ENCODE measurements at places on chromosomes 11 and 22.

DNA sequence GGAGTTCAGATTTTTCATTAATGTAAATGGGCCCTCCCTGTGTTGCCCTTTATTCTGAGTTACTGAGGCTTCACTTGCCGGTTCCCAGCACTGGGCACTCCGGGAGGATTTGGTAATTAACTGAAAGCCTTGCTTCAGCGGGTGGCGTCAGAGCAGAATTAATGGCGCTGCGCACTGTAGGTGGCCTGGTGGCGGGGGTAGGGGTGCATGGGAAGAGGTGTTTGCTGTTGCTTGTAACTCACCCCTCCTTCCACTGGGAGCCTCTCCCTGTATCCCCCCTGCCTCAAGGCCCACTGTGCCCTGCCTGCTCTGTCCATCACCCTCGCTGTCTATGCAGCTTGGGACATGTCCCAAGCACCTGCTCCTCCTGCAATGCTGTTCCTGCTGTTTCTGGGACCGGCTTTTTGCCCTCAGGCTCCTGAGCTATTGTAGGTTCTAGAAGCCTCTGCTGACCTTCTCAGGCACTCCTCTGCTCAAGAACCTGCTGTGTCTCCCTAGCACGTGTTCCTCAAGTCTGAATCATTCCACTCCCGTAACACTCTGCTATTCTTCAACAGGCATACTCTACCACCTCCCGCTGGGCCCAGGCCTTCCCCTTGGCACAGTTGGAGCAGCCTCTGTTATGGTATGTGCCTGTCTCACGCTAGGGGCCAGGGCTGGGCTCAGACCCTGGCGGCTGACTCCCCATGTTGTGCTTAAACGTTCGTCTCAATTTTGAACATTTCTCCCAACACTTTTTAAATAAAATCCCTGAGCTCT lies 24.4 kb downstream of the ARHGAP8 start:
- DNase-seq, result no peak

DNA sequence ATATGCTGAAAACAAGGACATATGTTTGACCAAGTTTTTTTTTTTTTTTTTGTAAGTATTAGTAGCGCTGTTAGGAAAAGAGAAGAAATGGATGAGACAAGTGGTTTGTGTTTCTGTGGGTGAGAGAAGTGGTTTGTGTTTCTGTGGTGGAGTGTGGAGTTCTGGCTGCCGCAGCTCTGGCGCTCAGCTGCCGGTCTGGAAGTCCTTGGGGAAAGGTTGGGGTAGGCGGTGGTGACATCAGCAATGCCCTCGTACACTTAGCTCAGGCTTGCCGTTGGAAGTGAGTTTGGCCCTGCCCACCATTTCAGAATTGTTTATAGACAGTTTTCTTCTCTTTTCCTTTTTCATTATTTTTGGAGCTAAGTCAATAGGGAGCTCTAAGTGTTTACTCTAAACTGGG lies 116.6 kb downstream of the TBC1D22A start:
- no peak for DNase-seq

DNA sequence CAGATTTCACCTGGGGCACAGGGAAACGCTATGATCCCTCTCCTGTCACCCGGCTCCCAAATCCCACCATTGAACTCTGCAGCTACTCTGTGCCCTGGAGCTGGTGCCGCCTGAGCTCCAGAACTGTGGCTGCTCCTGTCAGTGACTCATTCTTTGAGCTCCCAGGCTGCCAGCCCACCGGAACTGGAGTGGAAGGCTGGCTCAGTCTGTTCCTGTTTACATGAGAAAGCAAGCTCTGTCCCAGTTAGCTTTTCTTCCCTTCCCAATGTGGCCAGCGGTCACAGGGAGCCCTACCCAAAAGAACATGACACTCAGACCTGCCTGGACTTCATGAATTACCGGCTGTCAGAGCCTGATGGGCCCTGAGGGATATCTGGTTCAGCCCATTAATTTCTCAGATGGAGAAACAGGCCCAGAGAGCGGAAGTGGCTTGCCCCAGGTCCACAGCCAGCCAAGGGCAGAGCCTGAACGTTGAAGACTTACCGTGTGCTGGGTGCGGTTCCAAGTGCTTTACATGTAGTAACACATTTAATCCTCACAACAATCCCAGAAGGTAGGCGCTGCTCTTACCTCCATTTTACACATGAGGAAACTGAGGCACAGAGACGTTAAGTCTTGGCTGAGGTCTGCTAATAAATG lies 23.8 kb upstream of the IGSF22 start:
- no peak for DNase-seq

DNA sequence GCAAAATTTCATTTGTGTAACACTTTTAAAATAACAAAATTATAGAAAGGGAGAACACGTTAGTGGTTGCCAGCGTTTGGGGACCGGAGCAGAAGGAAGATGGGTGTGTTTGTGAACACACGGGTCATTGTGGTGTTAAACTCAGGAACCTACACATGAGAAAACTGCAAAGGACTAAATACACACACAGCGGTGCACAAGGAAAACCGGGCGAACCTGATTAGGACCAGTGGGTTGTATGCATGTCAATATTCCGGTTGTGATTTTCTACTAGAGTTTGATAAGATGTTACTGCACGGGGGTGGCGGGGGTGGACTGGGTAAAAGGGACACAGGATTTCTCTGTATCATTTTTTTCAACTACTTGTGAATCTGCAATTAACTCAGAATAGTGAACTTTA lies 351.2 kb downstream of the OPCML start:
- DNase-seq, result no peak

GRCh38 chr11:62957147-62957546 lies 27.6 kb downstream of the SLC22A6 start:
- DNase-seq, result no peak

DNA sequence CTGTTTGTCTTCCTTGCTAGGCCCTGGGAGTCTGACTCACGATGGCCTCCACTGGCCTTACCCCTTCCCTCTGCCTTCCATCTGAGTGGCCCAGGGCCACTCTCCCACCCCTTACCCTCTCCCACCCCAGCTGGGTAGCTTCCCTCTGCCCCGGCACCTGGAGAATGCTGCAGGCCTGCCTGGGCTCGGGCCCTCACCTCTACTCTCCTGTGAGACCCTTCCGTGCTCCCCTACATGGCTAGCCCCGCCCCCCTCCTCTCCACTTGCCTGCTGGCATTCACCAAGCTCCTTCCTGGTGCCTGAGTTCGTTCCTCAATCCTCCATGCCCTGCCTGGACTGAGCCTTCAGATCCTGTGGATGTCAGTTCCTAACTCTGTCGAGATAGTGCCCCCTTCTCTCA lies 8.7 kb downstream of the RAB36 start:
- no peak for DNase-seq

- DNase-seq, result no peak
Measured at GRCh38 chr22:32619614-32620426, 145.2 kb downstream of the FBXO7 start.

DNA sequence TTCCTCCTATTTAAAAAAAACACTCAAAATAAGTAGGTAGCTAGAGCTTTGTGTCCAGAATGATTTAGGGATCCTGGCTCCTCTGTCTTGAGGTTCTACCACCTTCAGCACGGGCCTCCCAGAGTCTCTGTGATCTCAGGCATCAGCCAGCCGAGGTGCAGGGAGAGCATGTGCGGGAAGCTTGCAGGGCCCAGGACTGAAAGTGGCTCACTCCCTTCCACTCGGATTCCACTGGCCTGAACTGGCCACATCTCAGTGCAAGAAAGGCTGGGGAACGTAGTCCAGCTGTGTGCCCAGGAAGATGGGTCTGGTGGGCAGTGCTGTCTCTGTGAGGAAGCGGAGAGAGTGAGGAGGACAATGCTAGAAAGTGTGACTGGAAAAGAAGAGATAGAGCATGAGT lies 68.3 kb upstream of the MYOD1 start:
- DNase-seq, result no peak

DNA sequence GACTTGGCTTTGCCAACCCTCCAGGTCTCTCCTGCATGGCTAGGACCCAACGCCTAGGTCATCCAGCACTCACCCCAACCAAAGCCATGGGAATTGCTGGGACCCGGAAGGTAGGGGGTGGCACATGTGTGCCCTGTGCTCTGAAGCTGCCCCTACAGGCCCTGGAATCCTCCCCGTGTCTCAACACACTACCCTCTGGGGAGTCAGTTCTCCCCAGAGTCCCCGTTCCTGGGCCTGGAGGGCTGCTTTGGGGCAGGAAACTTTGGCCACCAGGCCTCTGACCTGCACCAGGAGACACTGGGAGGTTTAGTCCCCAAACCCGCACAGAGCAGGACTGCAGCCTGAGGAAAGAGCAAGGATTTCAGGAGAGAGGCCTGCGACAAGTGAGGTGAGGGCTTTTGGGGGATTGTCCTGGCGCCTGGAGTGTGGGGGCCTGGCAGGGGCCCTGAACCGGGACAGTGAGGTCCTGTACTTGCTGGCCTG lies 495 bp upstream of the IFITM1 start:
- no peak for DNase-seq

DNA sequence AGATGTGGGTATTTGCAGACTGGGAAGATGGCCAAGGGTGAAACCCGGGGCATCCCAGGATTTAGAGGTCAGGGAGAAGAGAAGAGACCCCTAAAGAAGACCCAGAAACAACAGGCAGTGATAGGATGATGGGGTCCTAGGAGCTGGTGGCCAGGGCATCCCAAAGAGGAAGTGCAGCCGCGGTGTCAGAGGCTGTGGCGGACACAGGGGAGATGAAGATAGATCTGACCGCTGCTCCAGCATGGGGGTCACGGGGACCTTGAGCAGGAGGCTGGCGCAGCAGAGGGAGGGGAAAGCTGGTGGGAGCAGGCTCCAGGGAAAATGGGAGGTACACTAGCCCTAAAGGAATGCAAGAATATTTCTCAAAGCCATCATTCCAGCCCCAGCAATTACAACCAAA lies 47.3 kb downstream of the CTTN start:
- no peak for DNase-seq

DNA sequence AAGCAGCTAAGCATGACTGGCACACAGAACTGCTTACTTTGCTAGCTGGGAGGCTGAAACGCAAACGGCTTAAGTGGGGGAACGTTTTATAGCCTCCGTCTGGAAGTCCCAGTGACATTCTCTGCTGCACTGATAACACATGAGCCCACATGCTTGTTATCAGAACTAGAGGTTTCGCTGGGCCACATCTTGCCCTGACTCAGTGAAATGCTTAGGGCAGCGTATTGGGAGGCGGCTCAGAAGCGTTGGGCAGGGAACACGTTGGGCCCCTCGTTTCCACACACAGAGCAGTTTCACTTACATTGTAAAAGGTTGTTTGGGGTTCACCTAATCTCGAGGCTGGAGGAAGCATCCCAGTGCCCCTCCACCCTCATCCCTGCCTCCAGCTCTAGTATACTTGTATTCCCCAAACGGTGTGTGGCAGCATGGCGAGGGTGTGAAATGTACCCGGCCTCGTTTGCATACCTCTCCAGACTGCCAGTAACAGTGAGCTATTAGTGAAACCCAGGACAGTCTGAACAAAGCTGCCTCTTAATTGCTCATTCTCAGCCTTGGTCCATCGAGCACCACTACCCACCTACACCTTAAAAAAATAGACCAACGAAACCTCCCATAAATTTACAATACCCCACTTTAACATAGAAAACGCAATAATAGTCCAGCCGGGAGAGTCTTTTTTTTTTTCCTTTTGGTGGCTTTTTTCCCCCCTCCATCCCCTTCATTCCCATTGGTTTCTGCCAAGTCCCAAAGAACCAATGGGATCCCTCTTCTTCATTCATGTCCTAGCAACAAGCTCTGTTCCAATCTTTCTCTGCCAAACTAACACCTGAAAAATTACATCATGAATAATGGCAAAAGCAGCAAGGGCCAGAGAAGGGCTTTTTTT lies 218.8 kb upstream of the SORL1-AS1 start:
- DNase-seq, result no peak

DNA sequence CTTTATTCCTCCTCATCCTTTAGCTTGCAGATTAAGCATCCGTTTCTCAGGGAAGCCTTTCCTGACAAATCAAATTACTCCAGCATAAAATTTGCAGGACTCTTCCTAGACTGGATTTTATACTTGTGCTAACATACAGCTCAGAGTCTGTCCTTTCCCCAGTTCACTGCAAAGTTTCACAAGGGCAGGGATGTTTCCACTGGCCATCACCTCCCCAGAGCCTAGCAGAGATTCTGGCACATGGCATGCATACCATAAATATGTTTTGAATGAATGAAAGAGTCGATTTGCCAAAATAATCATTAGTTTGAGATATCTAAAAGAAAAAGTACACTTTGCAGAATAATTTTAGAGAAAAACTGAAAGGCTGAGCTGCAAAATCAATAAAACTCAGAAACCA lies 10.6 kb downstream of the MSANTD4 start:
- no peak for DNase-seq

DNA sequence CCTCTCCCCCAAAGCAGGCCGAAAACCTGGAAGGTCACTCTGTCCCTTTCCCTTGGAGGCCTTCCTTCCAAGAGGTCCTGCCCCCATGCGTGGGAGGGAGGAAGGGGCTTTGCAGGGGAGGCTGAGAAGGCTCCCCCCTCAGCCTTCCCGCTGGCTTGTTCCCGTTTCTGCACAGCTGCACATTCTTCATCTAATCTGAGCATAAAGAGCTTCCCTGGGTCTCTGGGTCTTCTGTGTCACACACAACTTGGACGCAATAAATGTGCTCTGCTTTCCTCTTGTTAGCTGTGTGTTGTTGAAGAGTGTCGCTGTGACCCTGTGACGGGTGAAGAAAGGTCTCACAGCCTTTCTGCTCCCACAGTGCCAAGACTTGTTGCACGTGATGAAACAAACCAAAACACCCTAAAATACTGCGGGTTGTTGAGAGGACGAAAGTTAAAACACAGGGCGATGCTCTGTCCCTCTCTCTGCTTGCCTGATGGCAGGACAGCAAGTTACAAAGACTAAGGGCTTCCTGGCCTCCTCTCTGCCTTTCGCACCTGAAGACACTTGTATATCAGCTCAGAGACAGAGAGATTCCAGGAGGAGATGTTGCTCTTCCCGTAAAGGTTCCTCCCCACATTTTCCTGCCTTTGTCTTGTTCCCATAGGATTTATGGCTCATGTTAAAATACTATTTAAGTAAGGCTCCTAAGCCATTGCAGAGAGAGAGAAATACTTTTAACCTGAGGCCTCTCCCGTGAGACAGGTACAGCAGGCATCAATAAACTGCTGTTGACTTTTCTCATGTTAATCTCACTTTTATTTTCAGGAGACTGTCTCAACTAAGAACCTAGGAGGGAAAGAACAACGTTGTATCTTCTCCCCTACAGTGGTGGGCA lies 15.4 kb upstream of the IFITM3 start:
- DNase-seq, result no peak

GRCh38 chr11:74019104-74019738 lies 10.3 kb upstream of the UCP3 start:
- DNase-seq, result no peak

GRCh38 chr22:35555483-35555890 lies 14.9 kb downstream of the RASD2 start:
- no peak for DNase-seq

GRCh38 chr22:30212363-30212995 lies 34.1 kb downstream of the LIF start:
- DNase-seq, result no peak

- DNase-seq, result no peak
Measured at GRCh38 chr11:118901494-118902335, 18.0 kb downstream of the CXCR5 start.

DNA sequence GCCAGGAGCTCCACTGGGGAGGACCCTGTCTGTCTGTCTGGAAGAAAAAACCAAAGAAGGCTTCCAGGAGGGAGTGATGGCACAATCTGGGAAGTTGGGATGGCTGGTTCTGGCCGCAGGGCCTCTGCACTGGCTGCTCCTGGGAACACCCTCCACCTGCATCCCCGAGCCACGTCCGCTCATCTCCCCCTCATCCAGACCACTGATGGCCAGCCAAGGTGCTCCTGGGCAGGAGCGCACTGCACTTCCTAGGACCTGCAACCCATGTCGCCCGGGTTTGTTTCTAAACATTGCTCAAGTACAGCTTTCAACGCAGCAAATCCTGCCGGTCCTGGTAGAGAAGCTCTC lies 4.9 kb upstream of the IFITM10 start:
- no peak for DNase-seq

- no peak for DNase-seq
Measured at GRCh38 chr22:37403267-37403960, 23.9 kb downstream of the ELFN2 start.

Data from HAP-1 (cell line).